ENCODE measurements at places on chromosomes 12 and 14.
A peak's percentile ranks its signal among the peaks of the same experiment; 100 is the strongest.

- no peak for DNase-seq
Observed at GRCh38 chr12:69533844-69534243, 51.4 kb upstream of the CCT2 start.

- DNase-seq, result no peak
Observed at GRCh38 chr12:83197483-83197914, 510.8 kb downstream of the TMTC2 start.

DNA sequence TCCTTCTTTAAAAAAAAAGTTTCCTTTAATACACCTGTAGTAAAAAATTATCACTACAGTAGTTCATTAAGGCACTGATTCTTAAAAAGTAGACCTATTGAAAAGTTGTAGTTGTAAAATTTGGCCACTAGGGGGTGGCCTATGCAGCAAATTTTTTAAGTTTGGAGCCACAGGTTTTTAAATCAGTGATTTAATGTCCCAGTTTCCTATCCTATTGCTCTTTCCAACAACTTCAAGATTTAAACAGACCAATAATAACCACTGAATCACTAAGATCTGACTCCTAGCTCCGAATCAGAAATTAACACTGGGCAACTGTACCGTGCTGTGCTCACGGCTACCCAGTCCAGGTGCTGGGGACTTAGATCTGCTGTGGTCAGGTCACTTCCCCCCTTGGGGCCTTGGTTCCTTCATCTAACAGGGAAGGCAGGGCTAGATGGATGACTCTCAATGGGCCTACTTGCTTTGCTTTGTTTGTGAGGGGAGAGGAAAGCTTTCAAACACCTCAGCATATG is 279.3 kb downstream of the MED13L start:
- DNase-seq, result no peak

DNA sequence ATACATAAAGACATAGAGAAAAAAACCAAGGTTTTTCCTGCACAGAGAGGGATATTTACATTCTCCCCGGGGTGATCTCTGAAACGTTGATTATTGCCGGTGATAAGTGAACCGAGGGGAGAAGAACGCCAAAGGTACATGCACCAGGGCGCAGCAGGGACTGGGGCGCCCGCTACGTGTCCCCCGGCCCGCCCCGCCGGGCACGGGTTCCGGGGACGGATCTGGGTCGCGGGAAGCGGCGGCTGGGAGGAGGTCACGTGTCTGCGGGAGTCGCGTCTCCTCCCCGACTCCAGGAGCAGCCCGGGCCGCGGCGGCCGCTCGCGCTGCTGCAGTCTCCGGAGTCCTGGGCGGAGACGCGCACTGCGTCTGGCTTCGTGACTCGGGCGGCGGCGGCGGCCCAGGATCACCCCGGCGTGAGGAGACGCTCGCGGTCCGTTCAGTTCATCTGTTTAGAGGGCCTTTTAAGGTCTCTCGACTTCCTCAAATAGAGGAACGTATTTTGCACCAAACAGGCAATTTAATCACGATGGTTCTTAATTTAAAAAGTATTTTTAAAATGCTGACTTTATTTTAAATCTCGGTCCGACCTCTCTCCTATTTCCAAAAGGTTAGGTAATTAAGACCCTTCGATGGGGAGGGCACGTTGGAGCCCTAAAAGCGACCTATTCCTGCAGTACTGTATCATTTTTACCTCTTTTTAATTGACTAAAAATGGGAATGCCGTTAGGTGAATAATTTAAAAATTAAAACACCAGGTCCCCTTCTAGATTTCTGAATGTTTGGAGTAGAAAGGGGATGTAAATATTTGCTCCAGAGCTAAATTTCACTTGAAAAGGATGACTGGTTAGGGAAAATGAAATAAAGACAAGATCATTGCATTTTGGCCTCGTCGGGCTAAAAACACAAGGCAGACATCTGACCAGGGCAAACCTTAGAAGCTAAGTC is 1.8 kb upstream of the BHLHE41 start:
- DNase-seq, result peak; percentile 67

DNA sequence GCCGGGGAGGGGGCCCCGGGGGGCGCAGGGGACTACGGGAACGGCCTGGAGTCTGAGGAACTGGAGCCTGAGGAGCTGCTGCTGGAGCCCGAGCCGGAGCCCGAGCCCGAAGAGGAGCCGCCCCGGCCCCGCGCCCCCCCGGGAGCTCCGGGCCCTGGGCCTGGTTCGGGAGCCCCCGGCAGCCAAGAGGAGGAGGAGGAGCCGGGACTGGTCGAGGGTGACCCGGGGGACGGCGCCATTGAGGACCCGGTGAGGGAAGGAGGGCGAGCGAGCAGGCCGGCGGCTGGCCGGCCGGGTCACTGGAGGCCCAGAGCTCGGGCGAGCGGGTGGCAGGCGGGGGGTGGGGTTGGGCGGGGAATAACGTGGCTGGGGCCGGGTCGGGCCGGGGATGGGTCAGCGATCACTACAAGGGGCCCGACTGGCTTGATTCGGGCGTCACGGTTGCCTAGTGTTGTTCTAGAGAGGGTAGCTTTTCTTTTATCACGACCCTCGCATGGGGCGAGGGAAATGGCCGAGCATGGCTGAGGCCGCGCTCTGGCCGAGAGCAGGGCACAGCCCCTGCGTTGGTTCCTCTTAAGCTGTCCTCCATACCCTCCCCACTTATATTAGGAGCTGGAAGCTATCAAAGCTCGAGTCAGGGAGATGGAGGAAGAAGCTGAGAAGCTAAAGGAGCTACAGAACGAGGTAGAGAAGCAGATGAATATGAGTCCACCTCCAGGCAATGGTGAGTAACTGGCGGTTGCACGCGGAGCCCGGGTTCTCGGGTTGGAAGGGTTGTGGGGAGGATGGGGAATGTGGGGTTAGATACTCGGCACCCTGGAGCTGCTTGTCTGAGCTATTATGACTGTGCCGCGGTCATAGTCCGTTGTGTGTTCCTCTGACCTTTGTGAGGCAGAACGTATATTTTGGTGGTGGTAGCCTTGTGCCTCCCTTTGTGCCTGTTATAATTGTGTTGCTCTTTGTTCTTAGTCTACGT is 603 bp downstream of the PABPN1 start:
- no peak for DNase-seq
